ENCODE measurements at places on chromosomes 2 and 18. TPM values are rescaled to one million over a fixed set of nuclear protein-coding genes. Genes with fewer than 3 reads are reported as not detected.
A peak's percentile ranks its signal among the peaks of the same experiment; 100 is the strongest.

GRCh38 chr18:46068763-46069162 lies 3.3 kb downstream of the PSTPIP2 start:
- DNase-seq = no peak

GRCh38 chr2:121721926-121722325 lies 14.7 kb downstream of the NIFK start:
- DNase-seq = no peak

Gene PDE1A
- 12.8 TPM for polyA plus RNA-seq

Gene GNAL
- polyA plus RNA-seq = 3.3 TPM

GRCh38 chr2:160197587-160197986 lies 2.5 kb downstream of the ITGB6 start:
- DNase-seq = no peak

DNA sequence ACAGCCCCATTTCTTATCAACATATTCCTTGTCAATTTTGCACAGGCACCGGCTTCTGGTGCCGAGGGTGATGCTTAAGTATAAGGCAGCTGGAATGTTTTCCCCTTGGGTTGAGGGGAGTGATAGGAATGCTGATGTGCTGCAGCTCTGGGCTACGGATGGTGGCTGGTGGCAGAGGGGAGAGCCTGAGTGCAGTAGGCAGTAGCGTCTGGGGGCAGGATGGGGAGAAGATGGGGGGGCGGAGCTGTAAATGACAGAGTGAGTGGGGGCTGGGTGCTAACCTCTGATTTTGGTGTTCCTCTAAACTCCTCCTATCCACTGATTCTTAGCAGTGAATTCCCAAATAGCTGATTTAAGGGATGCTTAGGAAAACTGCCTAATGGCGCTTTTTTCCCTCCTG lies 20.7 kb downstream of the TMEM178A start:
- DNase-seq = no peak

DNA sequence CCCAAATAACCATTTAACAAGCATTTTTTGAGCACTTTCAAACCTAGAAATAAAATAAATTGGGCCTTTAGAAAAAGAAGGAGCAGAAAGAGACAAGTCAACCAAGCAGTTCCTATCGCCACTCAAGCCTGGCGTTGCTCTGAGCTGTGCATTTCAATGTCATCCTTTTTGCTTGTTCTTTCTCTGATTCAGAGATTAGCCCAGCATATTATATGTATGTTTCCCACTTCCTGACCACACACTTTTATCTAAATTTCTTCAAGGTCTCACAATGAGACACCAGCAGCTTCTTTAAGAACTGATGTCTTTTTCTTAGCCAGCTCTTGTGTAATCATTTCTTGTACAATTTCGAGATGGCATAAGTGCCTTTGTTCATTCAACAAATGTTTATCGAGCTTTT lies 344.5 kb upstream of the ID2 start:
- DNase-seq = no peak

DNA sequence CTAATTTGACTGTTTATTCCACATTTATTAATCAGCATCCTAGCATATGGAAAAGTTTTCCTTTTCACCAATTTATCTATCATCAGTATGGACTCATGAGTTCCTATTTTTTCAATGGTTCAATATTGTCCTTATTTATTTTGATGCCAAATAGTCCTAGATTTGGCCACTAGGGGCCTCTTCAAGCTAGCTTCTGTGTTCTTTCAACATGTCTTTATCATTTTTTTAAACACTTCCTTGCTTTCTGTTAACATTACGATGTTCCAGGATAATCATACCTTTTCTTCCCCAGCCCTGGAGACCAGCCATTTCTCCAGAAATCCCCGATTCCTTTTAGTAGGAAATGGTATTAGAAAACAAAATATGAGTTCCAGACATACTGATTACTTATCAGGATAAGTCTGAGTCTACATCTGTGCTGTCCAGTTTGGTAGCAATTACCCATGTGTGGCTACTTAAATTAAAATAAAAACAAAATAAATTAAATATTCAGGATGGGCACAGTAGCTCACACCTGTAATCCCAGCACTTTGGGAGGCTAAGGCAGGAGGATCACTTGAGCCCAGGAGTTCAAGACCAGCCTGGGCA lies 70.6 kb downstream of the RPE start:
- DNase-seq = peak; percentile 18

GRCh38 chr2:176182671-176183070 lies 5.8 kb upstream of the HOXD1 start:
- DNase-seq = no peak

Gene RAB17
- 2.5 TPM for polyA plus RNA-seq

DNA sequence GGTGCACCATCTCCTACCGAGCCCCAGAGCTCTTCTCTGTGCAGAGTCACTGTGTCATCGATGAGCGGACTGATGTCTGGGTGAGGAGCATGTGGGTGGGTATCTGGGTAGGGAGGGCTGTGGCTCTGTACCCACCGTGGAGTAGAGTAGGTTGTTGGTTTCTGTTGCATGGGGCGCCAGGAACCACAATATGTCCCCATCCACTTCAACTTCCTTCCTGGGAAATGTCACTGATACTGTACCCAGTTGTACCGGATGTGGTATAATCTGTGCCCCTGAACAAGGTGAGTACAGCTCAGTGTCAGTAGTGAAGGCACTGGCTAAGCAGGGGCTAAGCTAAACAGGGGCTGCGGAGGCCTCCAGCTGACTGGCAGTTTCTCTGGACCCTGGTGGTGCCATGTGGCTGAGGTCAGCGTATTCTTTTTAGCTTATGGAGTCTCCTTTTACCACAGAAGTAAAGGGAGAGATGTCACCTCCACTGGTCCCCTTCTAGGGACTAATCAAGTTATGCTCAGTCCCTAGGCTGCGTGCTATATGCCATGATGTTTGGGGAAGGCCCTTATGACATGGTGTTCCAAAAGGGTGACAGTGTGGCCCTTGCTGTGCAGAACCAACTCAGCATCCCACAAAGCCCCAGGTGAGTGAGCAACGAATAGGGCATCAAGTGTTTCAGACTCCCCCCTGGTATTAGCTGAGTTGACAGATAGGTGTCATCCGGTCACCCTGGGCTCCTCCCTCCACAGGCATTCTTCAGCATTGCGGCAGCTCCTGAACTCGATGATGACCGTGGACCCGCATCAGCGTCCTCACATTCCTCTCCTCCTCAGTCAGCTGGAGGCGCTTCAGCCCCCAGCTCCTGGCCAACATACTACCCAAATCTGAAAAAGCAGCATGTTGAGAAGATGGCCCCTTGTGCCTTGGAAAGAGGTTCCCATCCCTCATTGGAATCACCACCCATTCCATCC lies 2.7 kb downstream of the STK16 start:
- no peak for DNase-seq

DNA sequence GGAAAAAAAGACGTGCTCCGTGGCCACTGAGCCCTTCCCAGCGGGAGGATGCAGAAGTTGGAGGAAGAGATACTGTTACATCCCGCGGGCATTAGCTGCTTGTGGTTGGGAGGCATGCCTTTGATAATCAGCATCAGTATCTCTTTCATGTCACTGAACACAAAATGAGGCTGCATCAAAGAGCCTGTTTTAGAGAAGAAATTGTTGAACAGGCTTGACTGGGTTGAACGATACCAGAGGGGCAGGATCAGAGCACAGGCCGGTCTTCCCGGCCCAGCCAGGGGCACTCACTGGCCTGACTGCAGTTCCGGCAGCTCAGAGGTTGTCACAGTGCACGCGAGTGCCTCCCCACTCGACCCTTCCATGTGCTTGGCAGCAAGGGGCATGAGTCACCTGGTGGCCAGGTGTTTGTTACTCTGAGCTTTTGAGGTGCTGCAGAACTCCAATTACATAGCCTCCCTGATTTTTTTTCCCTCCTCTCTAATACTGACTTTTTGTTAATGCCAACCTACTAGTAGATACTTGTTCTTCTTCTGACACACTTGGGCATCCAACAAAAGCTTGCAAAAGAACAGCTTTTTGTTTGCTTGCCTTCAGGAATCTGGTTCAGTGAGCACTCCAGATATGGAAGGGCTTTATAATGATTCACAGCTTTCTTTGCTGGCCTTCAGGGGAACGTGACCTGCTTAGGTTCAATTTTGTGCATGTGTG lies 121.6 kb downstream of the VAPA start:
- no peak for DNase-seq

DNA sequence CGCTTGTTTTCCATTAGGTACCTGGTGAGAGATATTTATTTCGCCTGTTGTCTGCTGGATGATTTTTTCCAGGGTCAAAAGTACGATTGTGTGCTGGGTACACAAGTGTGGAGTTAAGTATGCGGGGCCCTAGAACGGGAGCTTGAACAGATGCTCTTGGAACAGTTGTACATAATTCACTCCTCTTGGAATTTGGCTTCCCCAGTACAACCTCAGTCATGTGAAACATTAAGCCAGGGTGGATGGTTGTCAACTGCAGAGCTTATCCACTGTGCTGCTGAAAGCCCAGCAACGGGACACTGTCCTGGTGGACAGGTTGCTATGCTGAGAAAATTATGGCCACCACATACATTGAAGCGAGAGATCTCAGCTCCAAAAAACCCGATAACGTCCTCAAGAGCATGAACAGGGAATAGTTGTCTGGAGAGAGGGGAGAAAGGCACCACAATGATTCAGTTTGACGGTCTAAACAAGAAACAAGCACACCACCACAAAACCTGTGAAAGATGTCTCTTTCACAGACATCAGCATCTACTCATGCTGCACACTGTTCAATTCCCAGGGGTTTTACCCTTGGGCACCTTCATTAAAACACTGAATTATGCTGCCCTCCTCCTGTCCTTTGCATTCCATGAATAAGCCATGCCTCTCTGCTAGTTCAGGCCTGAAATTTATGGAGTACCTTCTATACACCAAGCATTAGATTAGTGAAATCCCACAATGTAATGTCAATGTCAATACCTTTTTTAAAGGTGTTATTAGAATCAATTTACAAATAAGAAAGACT lies 176.8 kb upstream of the TRIB2 start:
- peak; percentile 24 for DNase-seq

Gene CYTIP
- 4.4 TPM for polyA plus RNA-seq

DNA sequence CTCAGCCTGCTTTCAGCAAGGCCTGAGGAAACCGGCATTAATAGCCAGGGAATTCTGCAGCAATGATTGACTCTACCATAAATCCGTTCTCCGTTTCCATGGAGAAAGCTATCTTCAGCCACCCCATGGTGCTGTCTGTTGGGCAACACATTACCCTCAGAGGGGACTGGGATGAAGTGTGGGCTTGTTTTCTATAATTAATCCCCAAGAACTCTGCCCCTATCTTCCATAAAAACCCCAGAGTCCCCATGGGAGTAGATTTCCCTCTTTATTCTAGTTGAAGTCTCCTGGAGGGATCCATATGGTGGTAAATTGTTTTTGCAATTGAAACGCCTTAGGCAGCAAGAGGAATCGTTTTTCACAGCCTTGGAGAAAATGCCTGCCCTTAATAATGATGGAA lies 9.2 kb downstream of the G6PC2 start:
- no peak for DNase-seq

DNA sequence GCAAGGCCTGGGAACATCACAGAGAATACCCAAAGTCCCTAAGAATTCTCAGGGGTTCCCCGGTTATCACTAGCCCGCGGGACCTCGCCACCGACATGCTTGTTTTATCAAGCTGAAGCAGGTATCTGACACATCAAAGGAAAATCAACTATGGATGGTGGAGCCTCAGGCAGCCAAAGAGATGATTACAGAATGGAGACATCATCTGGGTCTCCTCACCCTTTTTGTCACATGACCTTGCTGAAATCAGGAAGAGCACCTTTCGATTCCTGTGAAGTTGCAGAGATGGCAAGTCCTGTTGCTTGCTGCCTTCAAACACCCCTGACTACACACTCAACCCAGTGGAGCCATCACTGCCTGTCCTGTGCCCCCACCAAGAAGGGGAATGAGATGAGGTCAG lies 19.2 kb upstream of the CAB39 start:
- no peak for DNase-seq

Measured in muscle of arm (tissue), 14 donors.